Stimulated activated CD4-positive, alpha-beta T cell treated with anti-CD3 and anti-CD28 coated beads, Interleukin-12 subunit alpha, Interleukin-12 subunit beta, amount 100 ng/mL, for 4 hours (primary cell): ENCODE measurements at places on chromosomes 6 and 20.
A peak's percentile ranks its signal among the peaks of the same experiment; 100 is the strongest.

GRCh38 chr20:20195021-20195705, 142.8 kb downstream of the CFAP61 start:
- DNase-seq = no peak

DNA sequence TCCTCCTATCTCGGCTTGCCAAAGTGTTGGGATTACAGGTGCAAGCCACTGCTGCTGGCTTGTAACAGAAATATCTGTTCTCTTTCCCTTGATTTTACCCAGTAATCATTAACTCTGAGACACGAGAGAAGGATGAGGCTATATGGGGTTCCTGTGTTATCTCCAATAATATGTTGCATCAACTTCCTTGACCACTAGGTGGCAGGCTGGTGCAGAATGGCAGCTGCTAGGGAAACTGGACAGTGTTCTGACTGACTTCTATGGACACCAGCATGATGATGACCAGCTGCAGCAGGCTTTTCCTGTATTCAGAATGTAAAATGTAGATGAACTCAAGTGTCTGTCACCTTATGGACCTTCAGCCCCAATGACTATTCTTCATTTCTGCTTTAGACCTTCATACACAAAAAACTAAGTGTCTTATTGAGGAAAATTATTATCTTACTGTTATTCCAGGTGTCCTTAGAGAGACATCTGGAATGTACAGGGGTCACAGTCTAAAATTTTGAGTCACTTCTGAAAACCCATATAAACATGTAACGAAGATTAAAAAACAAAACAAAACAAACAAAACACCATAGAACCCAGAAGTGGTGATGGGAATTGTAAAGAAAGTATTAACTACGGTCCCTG, 20.4 kb upstream of the CD109 start:
- peak; percentile 66 for DNase-seq

- DNase-seq = no peak
Measured at GRCh38 chr6:150224820-150225219, 82.0 kb downstream of the PPP1R14C start.

GRCh38 chr6:163786995-163787671, 372.6 kb downstream of the QKI start:
- DNase-seq = no peak

- no peak for DNase-seq
Measured at GRCh38 chr6:31927242-31927862, at the start of gene C2. C2 (plus strand) TSS chr6:31927717; CDS start chr6:31927753, 36 bp downstream.

GRCh38 chr20:14877301-14878028, 540.1 kb upstream of the FLRT3 start:
- DNase-seq = no peak
